ENCODE measurements at places on chromosomes 4 and X.

- no peaks in the 10 kb centered on the region for H3K36me3 ChIP-seq
- H3K4me3 ChIP-seq, result no peak overlapping the region
- H3K4me1 ChIP-seq, result no peaks in the 10 kb centered on the region
These were observed 1196.7 kb downstream of the RAPGEF2 start for GRCh38 chr4:160299608-160300007.

DNA sequence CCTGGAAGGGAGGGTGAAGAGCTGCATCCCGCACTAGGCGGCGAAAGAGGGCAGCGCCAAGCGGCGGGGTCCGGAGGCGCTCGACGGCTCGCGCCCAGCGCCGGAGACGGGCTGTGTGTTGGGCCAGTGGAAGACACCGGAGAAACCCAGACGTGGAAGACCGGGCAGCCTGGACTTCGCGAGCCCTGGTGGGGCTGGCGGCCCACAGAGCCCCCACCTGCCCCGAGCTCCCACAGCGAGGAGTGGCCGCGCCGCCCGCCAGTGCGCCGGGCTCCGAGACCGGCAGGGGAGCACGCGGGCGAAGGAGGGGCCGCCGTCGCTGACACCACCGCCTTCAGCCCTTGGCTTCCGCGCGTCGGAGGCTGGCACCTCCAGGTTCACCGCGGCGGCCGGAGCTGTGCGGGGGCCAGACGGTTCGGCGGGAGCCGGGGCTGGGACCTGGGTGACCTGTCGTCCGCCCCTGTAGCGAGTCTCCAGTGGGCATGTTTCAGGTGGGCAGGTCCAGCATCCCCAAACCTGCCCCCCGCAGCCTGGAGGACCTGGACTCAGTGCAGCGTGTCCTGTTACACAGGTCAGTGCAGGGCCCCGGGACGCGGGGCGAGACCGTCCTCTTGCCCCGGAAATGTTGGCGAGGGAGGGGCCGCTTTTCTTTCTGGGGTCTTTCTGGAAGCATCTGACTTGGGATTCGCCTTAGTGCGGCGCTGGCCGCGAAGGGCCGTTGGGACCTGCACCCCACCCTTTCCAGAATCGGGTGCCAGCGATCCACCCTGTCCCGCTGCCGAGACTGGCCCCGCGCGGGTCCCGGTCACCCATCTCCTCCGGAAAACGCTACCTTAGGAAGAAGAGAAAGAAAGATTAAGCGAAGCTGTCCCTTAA, 9.6 kb upstream of the INTU start:
- H3K4me3 ChIP-seq, result peak overlapping the region; percentile 68
- no peak for DNase-seq
- peak overlapping the region; percentile 18 for H3K27ac ChIP-seq
- no peaks in the 10 kb centered on the region for H3K36me3 ChIP-seq
- peaks cover 12% of the 10 kb centered on the region for H3K4me1 ChIP-seq

DNA sequence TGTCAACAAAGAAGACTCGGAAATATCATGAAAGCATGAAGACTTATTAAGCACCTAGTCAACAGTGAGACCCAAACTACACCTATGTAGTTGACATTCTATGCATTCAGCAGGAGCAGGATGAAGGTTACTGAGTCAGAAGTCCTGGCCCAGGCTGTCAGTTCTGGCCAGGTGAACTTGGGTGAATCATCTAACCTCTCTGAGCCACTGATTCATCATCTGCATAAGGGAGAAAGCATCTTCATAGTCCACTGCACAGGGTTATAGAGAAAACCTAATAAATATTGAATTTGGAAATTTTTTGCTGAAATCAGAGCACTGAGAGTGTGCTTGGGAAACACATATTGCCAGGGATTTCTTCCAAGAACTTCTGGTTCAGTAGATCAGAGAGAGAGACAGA, 296.0 kb upstream of the SFRP2 start:
- no peak for DNase-seq
- H3K4me3 ChIP-seq, result no peak overlapping the region
- no peak overlapping the region for H3K27ac ChIP-seq
- H3K4me1 ChIP-seq, result no peaks in the 10 kb centered on the region
- no peaks in the 10 kb centered on the region for H3K36me3 ChIP-seq
- H3K27me3 ChIP-seq, result no peaks in the 10 kb centered on the region

- no peak for DNase-seq
- H3K4me3 ChIP-seq, result no peak overlapping the region
- no peak overlapping the region for H3K27ac ChIP-seq
- H3K4me1 ChIP-seq, result peaks cover 6% of the 10 kb centered on the region
- no peaks in the 10 kb centered on the region for H3K27me3 ChIP-seq
These were observed 119.9 kb downstream of the ANK2 start for GRCh38 chr4:113169368-113169767.

- no peaks in the 10 kb centered on the region for H3K27me3 ChIP-seq
- no peaks in the 10 kb centered on the region for H3K36me3 ChIP-seq
- no peak overlapping the region for H3K27ac ChIP-seq
- no peak overlapping the region for H3K4me3 ChIP-seq
These were observed 16.4 kb downstream of the FLNA start for GRCh38 chrX:154358011-154358410.

- H3K36me3 ChIP-seq, result no peaks in the 10 kb centered on the region
- H3K4me1 ChIP-seq, result no peaks in the 10 kb centered on the region
- no peak overlapping the region for H3K4me3 ChIP-seq
- no peak overlapping the region for H3K27ac ChIP-seq
These were observed 161.0 kb upstream of the DKK2 start for GRCh38 chr4:107197121-107197520.

GRCh38 chrX:19866626-19867410, 20.6 kb downstream of the SH3KBP1 start:
- H3K4me1 ChIP-seq, result peaks cover 20% of the 10 kb centered on the region
- no peak overlapping the region for H3K27ac ChIP-seq
- H3K36me3 ChIP-seq, result no peaks in the 10 kb centered on the region
- no peak for DNase-seq
- no peak overlapping the region for H3K4me3 ChIP-seq

All from vagina (tissue), 2 donors.